Fibroblast of skin of back (primary cell): ENCODE measurements at places on chromosomes 12 and 14.

GRCh38 chr14:79037593-79037992, 867.4 kb downstream of the NRXN3 start:
- DNase-seq = no peak

GRCh38 chr14:71583194-71583593, 349.0 kb upstream of the RGS6 start:
- no peak for DNase-seq

GRCh38 chr14:105198588-105198987, 17.5 kb upstream of the NUDT14 start:
- DNase-seq = no peak

GRCh38 chr12:7090222-7090998, 1.8 kb downstream of the C1R start:
- no peak for DNase-seq

GRCh38 chr14:85415015-85415712, 114.8 kb upstream of the FLRT2 start:
- peak; percentile 96 for DNase-seq

DNA sequence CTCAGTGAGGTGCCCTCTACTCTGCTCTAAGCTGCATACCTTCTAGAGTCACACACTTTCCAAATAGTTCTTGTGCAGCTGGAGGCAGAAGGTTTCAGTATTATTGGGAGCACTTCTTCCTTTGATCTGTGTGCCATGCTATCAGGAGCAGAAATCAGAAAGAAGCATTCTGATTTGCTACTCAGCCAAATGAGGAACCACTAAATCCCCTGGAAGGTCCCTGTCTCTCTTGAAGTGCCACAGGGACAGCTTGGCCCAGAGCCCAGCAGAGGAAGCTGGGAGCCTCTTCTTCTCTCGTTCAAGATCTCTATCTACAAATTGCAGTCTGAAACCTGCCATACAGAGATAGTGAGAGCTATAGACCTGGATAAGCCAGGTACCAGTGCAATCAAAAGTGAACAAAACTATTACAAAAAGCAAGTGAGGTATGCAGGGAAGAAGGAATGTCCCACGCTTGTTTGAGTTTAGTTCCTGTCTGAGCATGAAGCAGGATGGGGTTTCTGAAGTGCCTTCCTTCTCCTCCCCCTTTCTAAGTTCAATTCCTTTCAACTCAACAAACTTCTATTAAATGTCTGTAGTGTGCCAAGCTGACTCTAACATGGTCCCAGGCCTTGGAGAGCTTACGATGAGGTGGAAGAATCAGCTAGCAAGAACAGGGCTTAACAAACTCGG, 100.9 kb upstream of the PARP11 start:
- DNase-seq = no peak

GRCh38 chr12:23921099-23921856, 28.2 kb downstream of the SOX5 start:
- DNase-seq = no peak

DNA sequence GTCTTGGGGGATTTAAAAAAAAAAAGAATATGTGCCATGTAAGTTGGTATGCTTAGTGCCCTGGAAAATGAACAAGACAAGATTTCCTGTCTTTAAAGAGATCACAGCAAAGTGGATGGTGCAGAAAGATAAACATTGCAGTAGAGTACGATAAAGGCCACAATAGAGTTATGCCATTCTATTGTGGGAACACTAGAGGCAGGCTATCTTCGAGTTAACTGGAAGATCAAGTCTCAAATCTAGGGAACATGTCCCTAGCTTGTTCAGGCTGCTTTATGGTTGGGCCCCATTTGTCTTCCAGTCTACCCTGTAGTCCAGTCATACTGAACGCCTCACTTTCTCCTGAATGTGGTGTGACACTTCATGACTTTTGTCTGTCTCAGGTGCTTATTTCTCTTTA, 18.7 kb upstream of the CCT2 start:
- DNase-seq = no peak

DNA sequence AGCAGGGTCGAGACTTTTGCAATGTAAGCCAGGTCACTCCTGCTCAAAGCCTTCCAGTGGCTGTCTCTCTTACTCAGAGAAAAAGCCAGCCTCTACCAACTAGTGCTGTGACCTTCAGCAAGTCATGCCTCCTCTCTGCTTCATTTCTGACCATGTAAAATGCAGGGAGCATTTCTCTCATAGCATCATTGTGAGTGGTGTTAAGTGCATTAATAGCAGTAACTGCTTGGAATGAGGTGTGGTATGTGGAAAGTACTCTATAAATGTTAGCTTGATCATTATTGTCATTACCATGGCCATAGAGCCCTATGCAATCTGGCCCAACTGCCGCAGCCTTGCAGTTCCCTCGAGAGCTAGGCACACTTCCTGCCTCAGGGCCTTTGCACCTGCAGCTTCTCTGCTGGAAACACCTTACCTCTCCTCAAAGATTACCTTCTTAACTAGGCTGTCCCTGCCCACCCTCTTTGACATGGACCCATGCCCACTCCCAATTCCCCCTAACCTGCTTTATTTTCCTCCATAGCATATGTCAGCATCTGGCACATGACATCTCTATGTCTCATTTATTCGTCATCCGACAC, 10.9 kb downstream of the PLEKHD1 start:
- DNase-seq = no peak

- no peak for DNase-seq
Measured at GRCh38 chr12:90299666-90300065, 591.0 kb upstream of the ATP2B1 start.

GRCh38 chr12:28191051-28192048, 1.1 kb downstream of the CCDC91 start:
- peak; percentile 64 for DNase-seq

DNA sequence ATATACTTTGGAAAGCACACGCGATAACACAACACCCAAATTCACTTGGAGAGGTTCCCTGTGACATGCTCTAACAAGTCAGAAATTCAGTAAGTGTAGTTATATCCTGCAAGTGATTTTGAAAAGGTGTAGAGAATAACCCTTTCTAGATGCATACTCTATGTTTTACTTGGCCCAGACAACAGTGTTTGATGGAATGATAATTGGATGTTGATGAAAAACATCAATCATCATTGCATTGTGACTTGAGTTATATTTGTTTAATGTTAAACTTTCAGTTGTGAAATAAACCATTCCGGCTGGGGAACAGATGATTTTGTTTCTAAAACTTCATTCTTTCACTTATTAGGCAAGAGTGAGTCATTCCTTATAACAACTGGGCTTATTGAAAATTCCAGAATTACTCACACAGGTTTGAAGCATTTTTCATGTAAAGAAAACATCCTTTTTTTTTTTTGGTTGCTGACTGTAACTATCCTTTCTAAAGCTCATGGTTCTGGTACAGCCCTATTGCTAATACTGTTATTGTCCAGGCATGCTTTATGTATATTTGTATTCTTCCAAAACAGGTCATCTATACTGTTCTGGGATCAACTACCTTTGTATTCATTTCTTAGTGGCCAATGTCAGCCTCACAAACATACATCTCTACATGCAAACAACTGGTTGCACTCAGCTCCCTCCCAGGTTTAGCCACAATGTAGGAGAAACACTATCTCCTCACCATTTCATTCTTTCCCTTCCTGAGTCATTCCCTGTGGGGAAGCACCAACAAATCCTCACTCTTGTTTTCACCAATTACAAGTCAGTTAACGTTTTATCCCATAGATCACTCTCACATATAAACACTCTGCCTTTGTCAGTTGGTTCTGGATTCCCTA, 121.2 kb upstream of the LRIG3 start:
- peak; percentile 94 for DNase-seq

DNA sequence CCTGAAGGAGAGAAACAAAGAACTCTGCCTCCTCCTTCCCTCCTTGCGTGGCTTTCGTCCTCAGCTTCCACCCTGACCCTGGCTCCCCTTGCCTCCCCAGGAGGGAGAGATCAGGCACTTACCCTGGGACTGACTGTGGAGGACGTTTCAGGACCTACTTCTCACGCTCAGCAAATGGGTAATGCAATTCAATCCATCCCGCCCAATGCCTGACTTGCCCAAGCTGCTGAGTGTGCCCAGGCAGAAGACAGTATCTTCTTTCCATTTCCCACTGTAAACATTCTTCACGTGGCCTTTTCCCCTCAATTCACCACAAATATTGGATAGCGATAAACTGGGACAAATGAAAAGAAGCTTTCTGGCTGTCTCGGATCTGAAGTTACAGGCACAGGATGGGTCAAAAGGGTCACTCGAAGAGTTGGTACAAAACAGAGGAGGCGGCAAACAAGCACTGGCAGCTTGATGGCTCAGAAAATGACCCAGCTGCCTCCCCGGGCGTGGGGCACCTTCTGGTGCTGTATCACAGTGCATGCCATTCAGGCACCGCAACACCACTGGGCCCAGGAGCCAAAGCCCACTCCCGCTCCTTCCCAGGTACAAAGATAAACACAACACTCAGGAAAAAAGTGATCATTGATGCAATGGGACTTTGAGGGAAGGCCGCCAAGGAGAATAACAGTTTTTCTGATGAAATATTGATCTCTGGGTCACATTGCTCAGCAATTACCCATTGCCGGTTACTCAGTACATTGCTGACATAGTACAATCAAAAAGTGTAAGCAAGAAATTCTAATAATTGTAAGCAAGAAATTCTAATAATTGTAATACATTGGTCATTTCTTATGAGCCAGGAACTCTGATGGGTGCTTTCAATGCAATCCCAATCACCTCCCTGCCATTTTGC, 65.8 kb downstream of the TRIM9 start:
- no peak for DNase-seq

- no peak for DNase-seq
Measured at GRCh38 chr12:115761784-115762183, 515.7 kb downstream of the MED13L start.

- DNase-seq = no peak
Measured at GRCh38 chr12:104752881-104753280, 205.2 kb downstream of the SLC41A2 start.
